Stimulated activated CD4-positive, alpha-beta T cell treated with anti-CD3 and anti-CD28 coated beads, Interleukin-15, amount 100 ng/mL, for 24 hours (primary cell): ENCODE measurements at places on chromosomes 7 and 10.
A peak's percentile ranks its signal among the peaks of the same experiment; 100 is the strongest.

DNA sequence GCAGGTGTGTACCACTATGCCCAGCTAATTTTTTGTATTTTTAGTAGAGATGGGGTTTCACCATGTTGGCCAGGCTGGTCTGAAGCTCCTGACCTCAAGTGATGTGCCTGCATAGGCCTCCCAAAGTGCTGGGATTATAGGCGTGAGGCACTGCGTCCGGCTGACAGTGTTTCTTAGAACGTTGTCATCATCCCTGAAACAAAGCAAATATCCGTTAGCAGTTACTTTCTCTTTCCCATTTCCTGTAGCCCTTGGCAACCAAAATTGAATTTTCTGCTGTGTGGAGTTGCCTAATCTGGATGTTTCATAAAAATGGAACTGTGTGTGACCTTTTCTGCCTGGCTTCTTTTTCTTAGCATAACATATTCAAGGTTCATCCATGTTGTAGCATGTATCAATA, 22.4 kb downstream of the ZNF33A start:
- DNase-seq = no peak

DNA sequence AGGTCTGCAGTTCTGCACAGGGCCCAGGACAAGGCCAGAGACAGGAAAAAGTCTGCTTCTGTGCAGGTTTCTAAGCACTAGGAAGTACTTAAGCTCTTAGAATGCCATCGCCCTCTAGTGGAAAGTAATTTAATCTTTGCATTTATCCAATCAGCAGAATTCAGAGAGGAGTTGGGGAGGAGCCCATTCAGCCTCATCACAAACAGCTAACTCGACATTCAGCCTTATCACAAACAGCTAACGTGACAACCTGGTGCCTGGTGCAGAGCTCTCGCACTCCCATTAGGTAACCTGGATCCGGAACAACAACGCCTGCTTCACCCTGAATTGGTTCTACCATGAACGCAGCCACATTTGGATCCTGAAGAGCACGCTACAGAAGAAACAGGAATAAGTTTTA, 15.2 kb downstream of the OAT start:
- peak; percentile 11 for DNase-seq

GRCh38 chr7:80681272-80681885, 42.9 kb downstream of the CD36 start:
- no peak for DNase-seq

DNA sequence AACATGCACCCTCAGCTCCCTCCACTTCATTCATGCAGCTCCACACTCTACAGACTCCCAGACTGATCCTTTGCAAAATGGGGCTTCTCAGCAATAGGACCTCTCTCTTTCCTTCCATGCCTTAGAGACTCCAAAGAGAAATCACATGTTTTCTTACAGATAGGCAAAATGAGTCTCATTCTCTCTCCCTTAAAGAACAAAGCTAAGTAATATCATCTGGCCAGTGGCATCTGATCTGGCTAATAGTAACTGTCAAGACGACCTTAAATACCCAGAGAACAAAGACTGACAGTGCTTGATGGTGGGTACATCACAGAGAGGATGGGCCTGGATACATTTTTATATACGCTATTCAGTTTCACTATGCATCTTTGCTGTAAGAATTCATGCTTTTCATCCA, 43.1 kb upstream of the CALD1 start:
- DNase-seq = no peak

DNA sequence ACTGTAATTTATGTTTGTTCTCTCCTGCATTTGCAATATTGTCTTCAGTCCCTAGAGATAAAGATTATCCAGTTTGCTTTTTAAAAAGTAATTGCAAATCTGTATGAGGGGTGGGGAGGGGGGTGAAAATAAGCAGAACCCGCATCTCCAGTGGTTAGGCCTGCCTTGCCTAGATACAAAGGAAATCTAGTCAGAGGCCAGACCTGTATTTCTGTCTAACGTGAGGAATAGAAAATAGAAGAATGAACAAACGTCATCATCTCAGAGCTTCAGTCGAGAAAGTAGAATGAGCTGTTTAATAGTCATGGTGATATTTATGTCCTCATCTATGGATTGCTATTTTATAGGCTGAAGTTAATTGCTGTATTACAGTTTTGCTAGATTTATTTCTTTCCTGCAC, 284.2 kb downstream of the BICC1 start:
- no peak for DNase-seq

GRCh38 chr7:3107228-3107763, 63.6 kb upstream of the CARD11 start:
- DNase-seq = no peak

- no peak for DNase-seq
Observed at GRCh38 chr10:24374134-24374915, 165.4 kb downstream of the KIAA1217 start.

DNA sequence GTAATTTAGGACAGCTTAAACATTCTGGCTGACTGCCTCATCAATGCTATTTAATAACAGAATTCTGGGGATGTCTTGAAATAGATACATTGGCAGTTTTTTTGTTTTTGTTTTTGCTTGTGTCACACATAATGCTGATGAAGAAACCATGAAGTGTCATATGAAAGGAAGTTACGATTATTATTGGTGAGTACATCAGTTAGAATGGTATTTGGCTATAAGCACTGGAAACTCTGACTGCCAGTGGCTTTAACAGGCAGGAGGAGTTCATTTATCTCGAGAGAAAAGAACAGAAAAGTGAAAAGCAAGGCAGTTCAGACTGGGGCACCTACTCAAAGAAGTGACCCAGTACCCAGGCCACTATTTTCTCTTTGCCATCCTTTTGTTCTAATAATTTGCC, 18.1 kb downstream of the LSM8 start:
- DNase-seq = no peak

DNA sequence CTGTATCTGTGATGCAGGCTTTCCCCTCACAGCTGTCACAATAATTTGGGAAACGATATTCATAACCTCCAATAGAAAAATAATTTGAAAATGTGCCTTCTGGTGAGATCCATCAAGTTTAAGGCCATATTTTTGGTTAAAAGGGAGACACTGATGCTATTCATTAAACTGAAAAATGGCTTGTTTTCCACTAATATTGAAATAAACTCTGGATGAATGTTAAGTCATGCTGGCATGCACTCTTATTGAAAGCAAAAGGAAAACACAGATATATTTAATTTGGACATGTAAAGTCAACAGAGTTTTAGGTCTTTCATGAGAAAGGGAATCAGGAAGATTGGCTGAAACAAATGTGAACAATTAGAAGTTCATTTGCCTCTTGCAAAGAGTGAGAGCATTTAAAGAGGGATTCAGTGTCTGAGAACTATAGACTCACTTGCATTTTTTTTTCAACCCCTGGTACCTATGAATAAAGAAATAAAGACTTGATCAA, 879.2 kb downstream of the LRMDA start:
- no peak for DNase-seq

DNA sequence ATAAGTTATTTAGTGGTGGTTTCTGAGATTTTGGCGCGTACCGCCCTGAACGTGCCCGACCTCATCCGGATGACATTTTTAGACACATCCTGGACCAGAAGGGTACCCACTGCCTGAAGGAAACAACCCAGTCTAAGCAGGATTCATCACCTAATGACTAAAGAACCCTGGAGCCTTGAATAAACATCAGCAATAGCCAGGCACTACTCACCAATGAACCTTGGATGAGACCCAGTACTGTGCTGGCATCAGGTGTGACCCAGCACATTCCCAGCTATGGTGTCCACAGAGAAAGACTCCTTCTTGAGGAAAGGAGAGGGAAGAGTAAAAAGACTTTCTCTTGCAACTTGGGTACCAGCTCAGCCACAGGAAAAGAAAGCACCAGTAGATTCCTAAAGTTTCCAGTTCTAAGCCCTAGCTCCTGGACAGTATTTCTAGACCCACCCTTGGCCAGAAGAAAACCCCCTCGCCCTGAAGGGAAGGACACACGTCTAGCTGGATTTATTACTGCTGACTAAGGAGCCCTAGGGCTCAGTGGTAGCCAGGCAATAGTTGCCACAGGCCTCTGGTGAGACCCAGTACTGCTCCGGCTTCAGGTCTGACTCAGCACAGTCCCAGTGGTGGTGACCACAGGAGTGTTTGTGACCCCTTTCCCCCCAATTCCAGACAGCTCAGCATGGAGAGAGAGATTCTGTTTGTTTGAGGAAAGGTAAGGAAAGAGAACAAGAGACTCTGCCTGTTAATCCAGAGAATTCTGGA, 32.5 kb downstream of the ZNF277 start:
- DNase-seq = no peak

DNA sequence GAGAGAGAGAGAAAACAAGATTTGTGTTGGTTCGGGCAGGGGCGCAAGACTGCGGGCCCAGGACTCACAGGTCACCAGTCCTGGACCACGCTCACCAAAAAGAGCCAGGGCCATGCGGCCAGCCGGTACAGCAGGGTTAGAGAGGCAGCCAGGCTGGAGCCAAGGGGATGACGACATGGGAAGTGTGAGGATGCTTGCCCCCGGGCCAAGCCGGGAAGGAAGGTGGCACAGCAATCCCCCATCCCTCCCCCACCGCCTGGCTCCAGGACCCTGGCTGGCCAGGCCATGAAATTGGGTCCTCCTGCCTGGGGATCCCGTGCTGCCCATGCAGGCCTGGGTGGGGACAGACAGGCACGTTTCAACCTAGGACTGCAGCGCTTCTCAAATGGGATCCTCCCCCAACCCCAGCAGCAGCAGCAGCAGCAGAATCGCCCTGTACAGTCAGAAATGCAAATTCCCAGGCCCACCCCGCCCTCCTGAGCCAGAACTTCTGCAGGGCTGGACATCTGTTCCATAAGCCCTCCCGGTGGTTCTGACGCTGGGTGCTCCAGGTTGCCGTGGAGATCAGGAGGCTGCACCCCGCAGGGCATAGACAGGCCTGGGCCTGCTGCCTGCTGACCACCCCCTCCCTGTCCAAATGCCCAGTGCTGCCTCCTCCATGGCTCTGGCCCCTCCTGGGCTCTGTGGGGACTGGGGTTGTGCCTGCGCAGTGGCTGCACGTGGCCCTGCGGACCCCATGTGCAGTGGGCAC, 35.0 kb downstream of the YKT6 start:
- no peak for DNase-seq

DNA sequence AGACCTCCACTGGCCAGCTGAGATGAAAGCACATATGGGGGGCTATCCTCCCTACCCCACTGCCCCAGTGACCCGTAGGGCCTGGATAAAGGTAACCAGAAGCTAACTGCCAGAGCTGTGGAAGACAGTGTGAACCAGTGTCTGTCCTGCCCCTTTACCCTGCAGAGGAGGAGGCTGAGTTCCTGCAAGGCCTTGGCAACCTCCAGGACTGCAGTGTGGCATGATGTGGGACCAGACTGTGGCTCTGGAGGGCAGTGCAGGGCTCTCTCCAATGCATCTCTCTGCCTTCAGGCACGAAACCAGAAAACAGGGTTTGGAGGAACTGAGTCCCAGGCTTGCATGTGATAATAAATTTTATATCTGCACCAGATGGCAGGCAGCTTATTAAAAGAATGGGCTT, 93.1 kb downstream of the EPC1 start:
- DNase-seq = no peak

DNA sequence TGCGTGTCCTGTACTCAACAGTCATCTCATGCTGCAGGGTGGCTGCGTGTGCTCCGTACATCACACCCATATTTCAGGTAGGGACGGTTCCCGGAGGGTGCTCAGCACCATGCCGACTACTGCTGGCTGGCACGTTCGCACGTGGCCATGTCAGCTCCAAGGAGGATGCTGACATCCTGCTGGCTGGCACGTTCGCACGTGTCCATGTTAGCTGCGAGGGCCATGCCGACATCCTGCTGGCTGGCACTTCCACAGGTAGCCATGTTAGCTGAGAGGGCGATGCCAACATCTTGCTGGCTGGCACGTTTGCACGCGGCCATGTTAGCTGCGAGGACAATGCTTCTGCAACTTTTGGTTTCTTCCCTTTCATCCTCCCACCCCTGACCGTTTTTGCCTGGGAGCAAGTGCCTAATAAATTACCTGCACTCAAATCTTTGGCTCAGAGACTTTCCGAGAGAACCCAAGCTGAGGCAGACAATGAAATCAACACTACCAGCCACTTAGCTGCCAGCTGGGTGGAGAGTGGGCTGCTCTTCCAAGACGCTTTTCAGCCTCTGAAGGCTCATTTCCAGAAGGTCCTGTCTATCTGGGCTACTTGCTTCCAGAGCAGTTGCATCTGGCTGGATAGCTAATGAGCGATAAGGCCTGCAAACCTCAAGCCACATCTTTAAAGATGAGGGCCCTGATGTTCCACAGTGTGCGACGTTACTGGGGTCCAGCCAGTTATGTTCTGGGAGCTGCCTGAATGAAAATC, 104.6 kb downstream of the WDR37 start:
- no peak for DNase-seq

- no peak for DNase-seq
Observed at GRCh38 chr10:52172581-52172980, 141.5 kb upstream of the DKK1 start.

GRCh38 chr7:111438369-111439289, 123.7 kb downstream of the IMMP2L start:
- DNase-seq = no peak

GRCh38 chr10:108424656-108425055, 1260.2 kb upstream of the SORCS1 start:
- DNase-seq = no peak

GRCh38 chr7:17532861-17533404, 234.5 kb downstream of the AHR start:
- DNase-seq = no peak

DNA sequence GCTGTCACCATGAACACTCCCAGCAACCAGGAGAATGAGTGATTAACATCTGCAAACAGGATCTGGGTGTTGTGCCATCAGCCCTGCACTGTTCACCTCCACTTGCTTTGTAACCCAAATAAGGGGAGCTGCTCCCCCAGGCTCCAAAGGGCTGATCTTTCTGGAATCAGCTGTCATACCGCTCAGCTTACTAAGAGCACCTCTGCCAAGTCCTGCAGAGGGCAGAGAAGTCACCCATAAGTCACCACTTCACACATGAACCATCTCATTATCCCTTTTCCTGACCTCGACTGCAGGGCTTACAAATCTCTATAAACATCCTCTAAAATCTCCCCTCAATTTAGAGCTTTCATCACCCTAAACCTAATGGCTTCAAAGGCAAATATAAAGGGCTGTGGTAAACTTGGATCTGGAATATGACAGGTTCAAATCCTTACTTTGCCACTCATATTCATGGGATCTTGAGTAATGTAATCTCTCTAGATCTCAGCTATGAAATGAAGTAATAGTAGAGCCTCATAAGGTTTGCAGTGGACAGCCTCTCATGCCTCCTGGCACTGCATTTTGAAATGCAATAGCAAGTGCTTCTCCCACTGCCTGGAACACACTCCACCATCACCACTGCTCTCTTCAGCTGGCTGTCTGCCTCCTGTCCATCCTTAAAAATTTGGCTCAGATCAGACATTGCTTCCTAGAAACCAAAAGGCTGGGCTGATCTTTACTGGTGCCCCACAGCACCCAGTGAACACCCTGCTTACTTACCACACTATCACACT, 38.8 kb downstream of the ERLIN1 start:
- DNase-seq = no peak
